Stromal cell of bone marrow (primary cell): ENCODE measurements at places on chromosomes 6 and 20.

DNA sequence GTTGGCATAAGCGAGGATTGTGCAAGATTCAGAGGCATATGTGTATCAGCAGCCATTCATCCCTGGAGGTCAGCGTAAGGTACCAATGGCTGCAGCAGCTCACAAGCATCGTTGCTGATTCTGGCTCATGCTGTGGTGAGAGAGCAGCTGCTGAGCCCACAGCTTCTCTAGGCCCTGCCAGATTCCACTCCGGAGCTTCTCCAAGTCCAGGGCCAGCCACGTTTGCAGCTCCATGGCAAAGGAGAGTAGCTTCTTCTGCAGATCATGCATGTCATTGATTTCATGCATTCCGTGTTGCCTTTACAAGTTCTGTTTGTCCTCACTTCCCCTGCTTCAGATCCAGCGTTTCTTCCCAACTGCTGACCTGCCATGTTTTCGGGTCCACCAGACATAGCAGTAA is 474.8 kb upstream of the ID4 start:
- DNase-seq, result no peak

GRCh38 chr6:153787341-153787606 is 251.8 kb upstream of the OPRM1 start:
- DNase-seq, result no peak

- DNase-seq, result peak; percentile 31
Measured at GRCh38 chr6:105642708-105643107, 239.8 kb upstream of the PREP start.

DNA sequence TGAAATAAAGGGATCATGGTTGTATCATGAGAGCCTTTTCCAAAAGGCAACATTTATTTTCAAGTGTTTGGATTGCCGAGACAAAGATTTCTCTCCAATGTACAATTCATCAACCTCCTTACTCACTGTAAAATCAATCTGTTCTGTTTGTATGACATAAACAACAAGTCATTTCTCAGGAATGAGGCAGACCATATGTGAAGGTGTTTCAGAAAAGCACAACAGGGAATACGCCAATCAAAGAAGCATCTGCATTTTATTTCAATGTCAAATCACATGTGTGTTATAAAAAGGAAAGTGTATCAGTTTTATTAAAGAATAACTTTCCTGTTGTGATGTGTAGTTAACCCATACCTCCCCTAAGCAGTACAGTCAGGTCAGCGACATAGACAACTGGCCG is 653.7 kb downstream of the TFAP2A start:
- DNase-seq, result no peak

DNA sequence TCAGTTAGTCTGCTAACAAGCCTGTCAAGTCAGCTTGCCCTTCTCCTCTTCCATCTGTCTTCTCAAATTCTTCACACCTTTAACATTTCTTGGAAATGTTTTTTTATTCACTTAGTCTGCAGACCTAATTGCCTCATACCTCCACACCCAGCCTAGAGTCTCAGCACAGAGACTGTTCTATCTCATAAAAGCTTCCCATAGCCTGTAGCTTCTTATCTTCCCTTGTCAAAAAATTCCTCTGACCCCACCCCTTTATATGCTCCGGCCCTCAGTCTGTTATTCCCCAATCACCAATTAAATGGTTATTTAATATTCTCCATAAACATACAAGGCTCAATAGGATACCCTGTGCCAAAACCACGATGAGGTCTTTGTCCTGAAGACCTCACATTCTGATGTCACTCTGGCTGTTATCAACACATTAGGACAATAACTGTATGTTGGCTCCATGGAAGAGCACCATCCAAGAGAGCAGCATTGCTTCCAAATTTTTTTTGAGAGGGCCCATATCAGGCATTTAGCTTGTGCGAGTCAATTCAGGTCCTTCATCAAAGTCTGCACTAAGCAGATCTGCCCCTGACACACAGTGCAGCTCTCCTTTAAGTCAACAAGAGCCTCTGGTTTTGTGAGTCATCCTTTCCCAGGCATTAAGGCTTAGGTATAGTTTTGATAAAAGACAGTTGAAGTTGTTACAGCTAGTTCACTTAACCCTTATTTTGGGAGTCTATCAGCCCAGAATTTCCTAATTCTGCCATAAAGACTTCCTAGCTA is 83.2 kb upstream of the TBX18 start:
- DNase-seq, result peak; percentile 23

DNA sequence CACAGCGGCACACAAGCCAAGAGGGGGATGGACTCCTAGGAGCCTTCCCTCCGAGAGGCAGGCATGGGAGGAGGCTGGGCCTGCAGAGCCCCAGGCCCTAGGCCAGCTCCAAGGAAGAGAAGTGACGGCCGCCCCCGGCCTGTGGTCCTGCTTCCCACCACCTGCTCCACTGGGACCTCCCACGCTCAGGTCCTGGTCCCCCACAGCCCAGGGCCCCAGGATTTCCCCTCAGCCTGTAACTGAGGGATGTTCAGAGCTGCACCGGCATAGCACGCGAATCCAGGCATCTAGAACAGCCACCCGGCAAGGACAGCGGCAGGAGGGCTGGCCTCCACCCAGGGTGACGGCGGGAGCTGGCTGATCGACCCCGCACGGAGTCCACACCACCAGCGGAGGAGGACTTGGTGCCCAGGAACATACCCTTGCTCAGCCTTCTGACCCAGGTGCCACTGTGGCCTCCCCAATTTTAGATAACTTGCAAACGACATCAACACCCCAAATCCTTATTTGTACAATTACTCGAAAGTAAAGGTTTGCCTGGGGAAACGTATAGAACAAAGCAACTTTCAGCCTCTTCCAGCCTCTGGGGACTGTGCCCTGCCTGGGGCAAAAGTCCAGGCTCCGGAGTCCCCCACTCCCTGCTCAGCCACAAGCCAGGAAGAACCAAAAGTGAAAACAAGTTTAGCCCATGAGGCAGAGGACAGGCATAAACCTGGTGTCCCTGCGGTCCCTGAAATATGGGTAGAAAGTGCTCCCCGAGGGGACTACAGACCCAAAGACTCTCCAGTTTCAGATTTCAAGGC is 3.5 kb downstream of the GATA5 start:
- no peak for DNase-seq

GRCh38 chr6:136669299-136669699 is 119.1 kb upstream of the MAP7 start:
- DNase-seq, result peak; percentile 88

- peak; percentile 71 for DNase-seq
Measured at GRCh38 chr20:41057999-41058673, 29.5 kb downstream of the TOP1 start.

GRCh38 chr6:89830170-89830809 is 610 bp downstream of the CASP8AP2 start:
- DNase-seq, result no peak

DNA sequence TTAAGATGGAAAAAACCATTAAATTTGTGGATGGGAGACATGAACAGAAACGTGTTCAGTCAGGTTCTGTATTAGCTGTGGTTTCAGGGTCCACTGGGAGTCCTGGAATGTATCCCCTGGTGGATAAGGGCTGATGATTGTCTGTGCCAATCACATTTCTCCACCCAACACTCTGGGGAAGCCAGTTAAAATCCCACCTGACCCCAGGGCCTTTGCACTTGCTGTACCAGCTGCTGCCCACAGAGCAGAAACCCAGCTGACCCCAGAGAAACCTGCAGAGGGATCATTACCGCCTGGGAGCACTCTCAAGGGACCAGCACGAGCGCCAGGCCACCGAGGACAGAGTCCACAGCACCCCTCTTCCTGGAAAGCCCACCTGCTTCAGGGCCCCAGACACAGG is 260.7 kb downstream of the PREX1 start:
- no peak for DNase-seq

DNA sequence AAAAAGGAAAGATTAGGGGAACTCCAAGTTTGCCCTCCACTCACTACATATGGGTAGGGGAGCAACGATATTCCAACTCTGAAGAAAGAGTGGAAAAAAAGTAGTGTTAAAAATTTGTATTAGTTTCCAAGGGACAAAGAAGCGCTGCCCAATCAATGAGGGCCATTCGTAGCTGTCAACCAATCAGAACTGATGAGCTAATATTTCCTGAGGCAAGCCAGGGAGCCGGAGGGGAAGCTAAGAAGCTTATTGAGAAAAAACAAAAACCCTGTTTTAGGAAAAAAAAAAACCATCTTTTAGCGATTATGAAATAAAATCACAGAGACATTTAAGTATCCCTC is 59.5 kb downstream of the TRIM38 start:
- DNase-seq, result peak; percentile 83

- no peak for DNase-seq
Measured at GRCh38 chr6:160348223-160349019, at the start of gene SLC22A3. Gene SLC22A3 (plus strand): TSS chr6:160348378. CDS start chr6:160348420, 42 bp downstream.

GRCh38 chr6:30361661-30362060 is 16.7 kb downstream of the RPP21 start:
- no peak for DNase-seq

- DNase-seq, result peak; percentile 85
Measured at GRCh38 chr20:48015943-48016723, 230.9 kb upstream of the SULF2 start.

DNA sequence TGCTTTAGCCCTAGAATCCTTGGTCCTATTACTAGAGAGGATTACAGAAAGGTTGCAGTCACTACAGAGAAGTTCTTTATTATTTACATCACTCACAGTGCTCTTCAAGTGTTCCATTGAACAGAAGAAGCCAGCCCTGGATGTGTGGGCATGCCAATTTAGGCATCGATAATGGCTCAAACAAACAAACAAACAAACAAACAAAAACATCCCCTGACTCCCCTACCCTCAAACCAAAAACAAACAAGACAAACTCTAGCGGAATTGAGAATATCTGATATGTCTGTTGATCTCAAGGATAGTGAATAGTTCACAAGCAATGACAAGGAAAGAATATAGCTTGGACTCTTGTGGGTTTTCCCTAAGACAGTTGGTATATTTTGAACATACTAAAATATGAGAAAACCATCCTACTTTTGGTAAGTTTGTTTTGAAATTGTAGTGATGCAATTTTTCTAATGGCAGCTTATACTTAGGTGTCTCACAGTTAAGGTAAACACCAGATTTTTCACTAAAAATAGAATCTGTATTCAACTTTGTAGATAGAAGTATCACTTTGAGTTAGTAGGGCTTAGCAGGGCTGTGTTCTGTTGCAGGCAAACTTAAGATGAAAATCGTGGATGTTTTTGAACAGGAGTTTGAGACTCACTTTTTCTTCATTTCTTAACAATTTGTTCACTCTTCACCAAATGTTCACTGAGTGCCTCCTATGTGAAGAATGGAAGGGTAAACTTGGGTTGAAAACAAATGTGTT is 92.8 kb upstream of the FAM184A start:
- DNase-seq, result no peak

DNA sequence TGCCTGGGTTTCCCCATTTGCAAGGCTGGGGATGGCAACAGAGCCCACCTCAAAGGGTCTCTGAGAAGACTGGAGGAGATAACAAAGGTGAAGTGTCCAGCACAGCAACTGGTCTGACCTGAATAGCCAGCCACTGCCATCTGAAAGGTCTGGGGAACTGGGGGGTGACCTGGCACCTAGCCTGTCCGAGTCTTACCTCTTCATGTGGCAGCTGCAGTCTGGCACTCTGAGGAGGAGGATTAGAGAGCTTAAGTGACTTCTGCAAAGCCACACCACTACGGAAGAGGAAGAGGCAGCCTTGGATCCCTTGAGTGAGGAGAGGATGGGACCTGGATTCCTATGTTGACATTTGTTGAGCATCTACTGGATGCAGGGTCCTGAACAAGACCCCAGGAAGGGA is 22.2 kb downstream of the C20orf203 start:
- no peak for DNase-seq

GRCh38 chr6:135424385-135424784 is 73.2 kb downstream of the AHI1 start:
- no peak for DNase-seq

DNA sequence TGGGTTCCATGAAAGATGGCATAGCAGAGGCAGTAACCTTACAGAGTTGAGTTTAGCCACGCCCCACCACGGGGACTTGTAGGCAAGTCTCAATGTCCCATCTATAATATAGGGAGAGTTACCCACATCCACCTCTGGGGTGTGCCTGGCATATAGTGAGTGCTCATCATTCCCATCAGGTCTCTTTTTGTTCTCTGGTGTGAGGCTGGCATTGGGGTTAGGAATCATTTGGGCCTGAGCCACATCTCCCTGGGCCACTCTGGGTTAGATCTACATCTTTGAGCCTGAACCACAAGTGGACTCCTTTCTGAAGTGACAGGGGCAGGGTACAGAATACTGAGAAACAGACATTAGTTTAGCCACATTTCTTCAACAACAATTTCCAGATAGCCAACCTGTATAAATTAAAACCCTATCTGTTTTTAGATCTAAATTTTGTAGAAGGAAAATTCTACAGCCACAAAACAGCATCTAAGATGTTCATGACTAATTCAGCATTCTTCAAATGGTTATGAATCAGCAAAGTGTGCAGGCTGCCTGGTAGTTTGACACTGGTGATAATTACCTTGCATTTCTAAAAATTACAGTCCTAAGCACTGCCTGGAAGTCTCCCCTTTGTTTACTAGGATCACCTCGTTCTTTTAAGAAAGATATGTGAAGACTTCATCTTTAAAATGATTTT is 20.1 kb downstream of the RNF24 start:
- DNase-seq, result peak; percentile 9

GRCh38 chr6:139917951-139918630 is 543.6 kb upstream of the CITED2 start:
- no peak for DNase-seq

- no peak for DNase-seq
Measured at GRCh38 chr20:49636447-49636846, 68.5 kb upstream of the PTGIS start.

DNA sequence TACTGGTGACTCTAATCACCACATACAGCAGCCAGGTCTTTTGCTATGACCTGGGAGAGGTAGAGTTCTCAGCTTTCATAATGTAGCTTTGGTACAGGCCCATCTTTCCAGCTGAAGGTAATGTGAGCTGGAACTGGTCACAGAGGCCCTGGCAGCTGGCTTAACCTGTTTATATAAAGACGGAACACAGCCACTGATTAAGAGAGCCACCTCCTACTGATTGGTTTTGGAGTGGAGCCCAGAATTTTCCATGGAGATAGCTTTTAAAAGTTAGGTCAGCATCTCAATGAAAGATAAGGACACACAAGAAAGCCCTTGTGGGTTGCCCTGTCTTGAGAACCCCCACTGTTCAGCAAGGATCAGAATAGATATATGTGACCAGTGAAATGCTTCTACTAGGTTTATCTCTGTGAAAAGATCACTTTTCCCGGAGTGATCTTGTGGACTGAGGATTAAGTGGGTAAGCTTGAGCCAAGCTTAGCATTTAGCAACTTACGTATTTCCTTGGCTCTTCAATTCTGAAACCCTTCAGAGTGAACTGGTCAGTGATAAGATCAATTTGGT is 213.7 kb upstream of the CITED2 start:
- no peak for DNase-seq
